HTR-8/SVneo (cell line): ENCODE measurements at places on chromosomes 12 and 14.

- peak; percentile 56 for DNase-seq
These were observed 4.2 kb upstream of the AJUBA start for GRCh38 chr14:22986508-22987054.

- no peak for DNase-seq
These were observed 69.8 kb upstream of the ESRRB start for GRCh38 chr14:76306131-76306530.

GRCh38 chr12:55227643-55228042 is 6.8 kb downstream of the OR10A7 start:
- no peak for DNase-seq

- no peak for DNase-seq
These were observed 277.7 kb downstream of the VRK1 start for GRCh38 chr14:97074856-97075255.

- DNase-seq, result no peak
These were observed 134.2 kb downstream of the BICD1 start for GRCh38 chr12:32240831-32241230.

GRCh38 chr12:57079821-57080220 is 1.2 kb upstream of the NEMP1 start:
- no peak for DNase-seq

- DNase-seq, result no peak
These were observed 114.0 kb downstream of the SLC38A4 start for GRCh38 chr12:46711756-46712155.

DNA sequence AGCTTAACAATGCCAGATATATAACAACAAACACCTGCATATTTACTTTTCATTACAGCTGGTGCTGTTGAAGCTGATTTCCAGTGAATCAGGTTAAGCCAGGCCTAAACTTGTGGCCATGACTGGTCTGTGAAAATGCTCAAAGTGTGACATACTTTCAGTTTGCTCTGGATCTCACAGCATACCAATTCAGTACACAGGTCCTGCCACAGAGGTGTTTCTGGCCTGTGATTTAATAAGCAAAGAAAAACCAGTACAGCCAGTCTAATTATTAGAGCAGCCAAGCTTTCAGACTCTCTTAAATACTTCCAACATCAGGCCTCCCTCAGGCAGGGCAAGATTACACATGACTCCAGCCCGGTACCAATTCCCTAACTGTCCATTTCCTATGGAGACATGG is 27.4 kb upstream of the TMCC3 start:
- no peak for DNase-seq

GRCh38 chr12:57534250-57534649 is 11.6 kb downstream of the MBD6 start:
- DNase-seq, result no peak

- no peak for DNase-seq
These were observed 13.3 kb downstream of the MOAP1 start for GRCh38 chr14:93171376-93171775.

DNA sequence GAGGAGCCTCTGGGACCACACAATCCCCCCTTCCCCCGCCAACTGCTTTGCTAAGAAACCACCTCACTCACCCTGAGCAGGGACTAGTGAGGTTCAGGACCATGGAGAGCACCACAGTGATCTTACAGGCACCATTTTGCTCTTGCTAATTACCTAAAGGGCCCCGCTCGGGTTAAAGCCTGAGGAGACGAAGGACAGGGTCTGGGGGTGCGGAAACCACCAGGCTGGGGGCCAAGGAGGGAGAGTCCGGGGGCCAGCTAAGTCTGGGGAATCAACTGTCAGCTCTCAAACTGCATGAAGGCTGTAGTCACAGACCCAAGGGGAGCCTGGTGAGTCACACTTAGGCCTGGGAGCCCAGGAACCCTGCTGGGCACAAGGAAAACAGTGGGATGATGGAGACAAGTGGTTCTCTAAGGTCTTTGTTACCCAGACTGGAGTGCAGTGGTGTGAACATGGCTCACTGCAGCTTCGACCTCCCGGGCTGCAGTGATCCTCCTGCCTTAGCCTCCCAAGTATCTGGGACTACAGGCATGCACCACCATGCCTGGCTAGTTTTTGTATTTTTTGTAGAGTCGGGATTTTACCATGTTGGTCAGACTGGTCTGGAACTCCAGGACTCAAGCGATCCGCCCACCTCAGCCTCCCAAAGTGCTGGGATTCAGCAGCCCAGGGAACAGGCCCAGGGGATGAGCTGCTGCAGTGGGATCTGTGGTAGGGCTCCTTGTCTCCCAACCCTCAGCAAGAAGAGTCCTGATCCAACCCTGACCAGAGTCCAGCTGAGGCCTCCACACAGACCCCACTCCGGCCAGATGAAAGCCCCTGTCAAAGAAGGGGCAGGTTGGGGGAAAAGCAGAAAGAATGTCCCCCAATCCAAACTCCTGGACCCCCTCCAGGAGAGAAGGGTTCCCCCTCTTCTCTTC is 98.8 kb downstream of the CALM1 start:
- DNase-seq, result peak; percentile 72

- no peak for DNase-seq
These were observed 68.7 kb downstream of the PRMT8 start for GRCh38 chr12:3559601-3560294.

DNA sequence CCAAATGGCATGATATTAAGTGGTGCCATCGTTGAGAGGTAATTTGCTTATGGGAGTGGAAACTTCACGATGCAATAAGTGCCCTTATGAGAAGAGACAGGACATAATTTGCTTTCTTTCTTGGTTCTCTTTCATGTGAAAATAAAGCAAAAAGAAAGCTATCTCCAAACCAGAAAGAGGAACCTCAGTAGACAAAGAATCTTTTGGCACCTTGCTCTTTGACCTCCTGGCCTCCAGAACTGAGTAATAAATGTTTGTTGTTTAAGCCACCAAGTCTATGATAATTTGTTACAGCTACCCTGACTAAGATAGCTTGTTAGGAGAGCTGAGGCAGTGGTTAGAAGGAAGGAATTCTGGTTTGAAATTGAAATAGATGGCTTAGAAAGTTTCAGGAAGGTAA is 39.6 kb downstream of the CCER1 start:
- DNase-seq, result no peak

DNA sequence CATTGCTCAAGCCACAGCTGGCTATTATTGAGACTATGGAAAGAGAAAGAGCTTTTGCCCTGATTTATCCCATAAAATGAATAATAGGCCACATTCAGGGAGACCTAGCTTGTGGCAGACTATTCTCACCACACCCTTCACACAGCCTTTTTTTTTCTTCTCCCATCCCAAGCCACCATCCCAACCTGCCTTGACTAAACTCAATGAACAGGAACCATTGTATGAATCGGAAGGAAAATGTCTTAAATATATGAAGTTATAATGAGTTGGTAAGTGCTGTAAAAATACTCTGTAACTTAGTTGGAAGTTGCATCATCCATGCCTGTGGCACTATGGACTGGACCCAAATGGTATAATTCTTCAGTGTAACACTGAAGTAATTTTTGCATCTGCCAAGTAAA is 338.4 kb downstream of the RAD51B start:
- DNase-seq, result no peak

- DNase-seq, result no peak
These were observed 6.5 kb downstream of the HIP1R start for GRCh38 chr12:122841544-122842321.

GRCh38 chr12:95623554-95624170 is 72.4 kb upstream of the USP44 start:
- DNase-seq, result peak; percentile 90

DNA sequence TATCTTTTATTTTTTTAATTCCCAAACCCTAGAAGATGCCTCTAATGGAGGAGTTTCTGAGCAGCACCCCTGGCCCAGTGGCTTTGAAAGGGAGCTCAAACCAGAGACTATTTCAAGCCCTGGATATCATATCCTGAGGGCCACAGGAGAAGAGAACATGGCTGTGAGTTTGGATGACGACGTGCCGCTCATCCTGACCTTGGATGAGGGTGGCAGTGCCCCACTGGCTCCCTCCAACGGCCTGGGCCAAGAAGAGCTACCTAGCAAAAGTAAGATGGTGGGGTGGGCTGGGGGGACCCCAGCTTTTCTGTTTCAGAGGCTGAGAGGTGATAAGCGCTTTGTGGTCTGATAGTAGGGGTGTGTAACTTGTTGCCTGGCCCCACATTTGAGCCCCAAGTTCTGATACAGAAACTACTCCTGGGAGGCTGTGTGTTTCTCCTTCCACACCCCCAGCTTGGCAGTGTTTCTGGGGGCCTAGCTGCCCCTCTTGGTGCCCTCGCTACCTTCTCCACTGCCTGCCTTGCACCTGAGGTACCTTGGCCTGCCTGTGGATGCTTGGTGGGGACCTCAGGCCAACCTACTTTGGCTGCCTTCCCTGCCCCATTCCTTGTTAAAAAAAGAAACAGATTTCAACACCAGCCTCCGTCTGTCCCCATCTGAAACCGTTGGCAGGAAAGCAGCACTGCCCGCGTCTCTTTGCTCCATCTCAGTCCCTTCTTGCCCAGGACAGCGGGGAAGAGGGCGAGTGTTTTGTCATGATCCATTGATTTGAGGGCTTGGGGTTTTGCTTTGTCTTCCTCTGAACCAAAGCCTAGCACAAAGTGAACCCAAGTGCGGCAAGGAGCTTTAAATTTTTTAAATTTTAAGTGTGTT is 5.7 kb downstream of the TPCN1 start:
- no peak for DNase-seq

DNA sequence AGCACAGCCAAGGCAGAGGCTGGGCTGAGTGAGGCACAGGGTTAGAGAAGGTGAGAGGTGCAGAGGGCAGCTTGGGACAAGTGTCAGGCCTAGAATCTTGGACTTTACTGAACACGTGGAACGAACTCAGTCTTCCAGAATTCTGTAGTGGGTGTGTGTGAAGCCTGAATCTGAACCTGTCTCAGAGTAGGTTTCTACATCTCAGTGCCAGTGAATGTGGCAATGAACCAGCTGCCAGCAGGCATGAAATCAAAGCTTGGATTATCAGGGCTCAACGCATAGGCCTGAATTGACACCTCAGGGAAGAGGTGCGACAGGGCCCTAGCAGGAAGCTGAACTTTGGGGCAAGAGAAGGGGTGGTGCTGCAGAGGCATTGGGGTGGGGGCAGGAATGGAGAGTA is 104.6 kb downstream of the SAMD4A start:
- DNase-seq, result no peak

DNA sequence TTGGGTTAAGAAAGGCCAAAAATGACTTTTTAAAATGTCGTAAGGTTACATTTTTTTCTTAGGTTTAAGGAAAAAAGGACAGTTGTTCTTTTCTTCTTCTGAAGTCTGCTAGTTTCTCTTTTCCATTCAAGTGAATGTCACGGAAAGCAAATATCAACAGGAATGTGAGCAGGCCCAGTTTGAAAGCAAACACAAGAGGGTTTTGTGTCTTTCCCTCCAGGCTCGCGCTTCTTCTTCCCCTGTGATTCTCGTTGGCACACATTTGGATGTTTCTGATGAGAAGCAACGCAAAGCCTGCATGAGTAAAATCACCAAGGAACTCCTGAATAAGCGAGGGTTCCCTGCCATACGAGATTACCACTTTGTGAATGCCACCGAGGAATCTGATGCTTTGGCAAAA is 85.4 kb downstream of the LRRK2 start:
- DNase-seq, result no peak

DNA sequence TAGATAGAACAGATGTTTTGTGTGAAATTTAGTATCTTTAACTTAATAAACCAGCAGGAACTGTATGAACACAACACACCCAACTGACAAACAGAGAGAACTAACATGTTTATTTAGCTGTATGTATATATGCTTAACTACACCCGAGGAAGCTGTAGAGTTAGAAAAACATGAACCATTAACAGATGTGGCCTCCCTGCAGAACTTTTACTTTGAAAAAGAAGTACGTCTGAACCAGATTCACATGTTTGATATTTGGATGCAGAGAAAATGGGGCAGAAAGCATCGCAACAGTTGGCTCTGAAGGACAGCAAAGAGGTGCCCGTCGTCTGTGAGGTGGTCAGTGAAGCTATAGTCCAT is at the start of gene REP15:
Gene REP15, plus strand, starts transcription at position 155 of the 360 bp plus-strand sequence. Its CDS starts 116 bp downstream, at position 271.
- no peak for DNase-seq

DNA sequence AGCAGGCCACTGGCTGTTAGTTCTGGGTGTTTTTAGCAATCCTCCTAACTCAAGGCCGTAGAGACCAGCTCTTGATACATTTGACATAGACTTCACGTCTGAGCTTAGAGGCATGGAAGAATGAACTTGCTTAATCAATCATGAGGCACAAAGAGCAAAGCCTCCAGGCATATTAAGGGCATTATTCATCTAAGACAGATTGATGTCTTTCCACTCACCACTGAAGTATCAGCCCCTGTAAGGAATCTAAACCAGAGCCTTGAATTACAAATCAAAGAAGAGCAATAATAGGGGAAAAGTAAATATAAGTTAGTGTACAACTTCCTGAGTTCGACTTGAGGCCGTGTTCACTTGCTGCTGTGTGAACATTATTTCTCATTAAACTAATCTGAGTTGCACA is 1470.7 kb downstream of the AACS start:
- no peak for DNase-seq

GRCh38 chr14:96285667-96286066 is 29.7 kb downstream of the BDKRB1 start:
- no peak for DNase-seq

GRCh38 chr14:104075530-104076151 is 9.9 kb upstream of the ASPG start:
- no peak for DNase-seq

GRCh38 chr14:58574623-58575022 is 63.1 kb upstream of the DACT1 start:
- DNase-seq, result no peak

DNA sequence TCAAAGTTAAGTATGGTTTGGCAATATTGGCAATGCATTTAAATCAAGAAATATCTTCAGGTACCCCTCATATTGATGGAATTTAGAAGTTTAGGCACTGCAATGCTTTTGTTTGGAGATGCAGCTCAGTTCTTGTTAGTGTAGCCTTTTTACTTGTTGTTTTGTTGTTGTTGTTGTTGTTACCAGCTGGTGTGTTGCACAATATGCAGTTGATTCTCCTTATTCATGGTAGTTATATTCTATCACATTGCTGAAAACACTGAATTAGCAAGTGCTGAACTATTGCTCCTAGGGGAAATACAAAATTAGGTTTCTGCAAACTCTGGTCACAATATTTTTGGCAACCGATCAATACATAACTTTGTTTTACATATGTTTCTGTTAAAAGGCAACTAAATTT is 34.8 kb downstream of the CCER1 start:
- DNase-seq, result no peak

DNA sequence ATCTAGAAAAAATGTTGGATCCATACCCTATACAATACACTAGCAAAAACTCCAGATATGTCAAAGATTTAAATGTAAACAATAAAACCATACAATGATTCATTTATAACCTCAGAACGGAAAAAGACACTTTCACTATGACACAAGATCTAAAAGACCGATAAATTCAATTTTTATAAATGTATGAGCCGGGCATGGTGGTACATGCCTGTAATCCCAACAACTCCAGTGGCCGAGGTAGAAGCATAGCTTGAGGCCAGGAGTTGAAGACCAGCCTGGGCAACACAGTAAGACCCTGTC is 2.5 kb upstream of the SOS2 start:
- no peak for DNase-seq

DNA sequence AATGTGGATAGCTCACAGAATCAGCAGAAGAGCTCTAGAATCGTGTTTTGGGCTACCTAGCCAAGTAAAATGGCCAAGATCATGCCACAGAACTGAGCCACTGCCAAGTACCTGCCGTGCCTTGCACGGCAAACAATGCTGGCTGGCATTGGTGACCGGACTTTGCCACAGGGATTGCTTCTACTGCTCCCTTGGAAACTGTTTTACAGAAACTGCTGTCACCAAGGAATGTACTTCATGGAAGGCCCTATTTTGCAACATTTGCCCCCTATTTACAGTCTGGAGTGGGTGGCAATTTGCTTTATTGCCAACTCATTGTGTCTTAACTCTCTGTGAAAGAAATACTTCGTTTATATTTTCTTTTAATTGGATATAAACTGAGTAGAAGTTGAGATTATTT is 49.0 kb downstream of the BORCS5 start:
- DNase-seq, result no peak

- peak; percentile 87 for DNase-seq
These were observed 7.5 kb downstream of the VTI1B start for GRCh38 chr14:67666750-67667449.
